Aorta (tissue), 5 donors: ENCODE measurements at places on chromosomes 2 and 18. TPM values are rescaled to one million over a fixed set of nuclear protein-coding genes. Genes with fewer than 3 reads are reported as not detected.
A peak's percentile ranks its signal among the peaks of the same experiment; 100 is the strongest.

HOXD8 gene
- total RNA-seq = 14.4 TPM

CTAGE1 gene
- not detected for total RNA-seq

CYP27C1 gene
- 0.42 TPM for total RNA-seq

UCN gene
- 1.2 TPM for total RNA-seq

ARHGAP28 gene
- total RNA-seq = 8.6 TPM

GTF2A1L gene
- not detected for total RNA-seq

TM4SF20 gene
- not detected for total RNA-seq

POTEC gene
- not detected for total RNA-seq

ACTG2 gene
- 1,843 TPM for total RNA-seq

CD207 gene
- not detected for total RNA-seq

ERBB4 gene
- total RNA-seq = 42.0 TPM

GKN1 gene
- total RNA-seq = not detected

RESP18 gene
- total RNA-seq = not detected

CCDC88A gene
- 92.4 TPM for total RNA-seq

DNA sequence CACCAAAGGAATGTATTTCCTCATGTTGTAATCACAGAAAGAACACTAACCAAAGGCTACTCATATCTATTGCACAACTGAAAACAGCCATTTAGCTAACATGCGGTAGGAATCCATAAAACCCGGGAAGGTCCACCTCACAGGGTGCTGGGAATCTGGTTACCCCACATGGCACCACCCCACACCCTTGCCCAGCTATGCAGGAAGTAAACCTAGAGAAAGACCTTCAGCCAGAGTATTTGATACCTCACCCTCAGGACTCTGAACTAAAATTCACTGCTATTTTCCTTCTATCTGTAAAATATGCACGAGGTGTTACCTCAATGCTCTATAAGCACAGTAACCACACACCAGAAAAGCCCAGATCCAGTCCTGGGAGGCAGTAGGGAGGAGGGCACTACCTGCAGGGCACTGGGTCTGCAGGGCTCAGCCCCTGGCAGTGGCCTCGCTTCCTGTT is 45.8 kb downstream of the PTPN2 start:
- peak; percentile 55 for DNase-seq
- H3K4me1 ChIP-seq = peaks cover 2% of the 10 kb centered on the region
- no peak overlapping the region for H3K4me3 ChIP-seq
- H3K27ac ChIP-seq = peak overlapping the region; percentile 78
- H3K27me3 ChIP-seq = no peaks in the 10 kb centered on the region

DNA sequence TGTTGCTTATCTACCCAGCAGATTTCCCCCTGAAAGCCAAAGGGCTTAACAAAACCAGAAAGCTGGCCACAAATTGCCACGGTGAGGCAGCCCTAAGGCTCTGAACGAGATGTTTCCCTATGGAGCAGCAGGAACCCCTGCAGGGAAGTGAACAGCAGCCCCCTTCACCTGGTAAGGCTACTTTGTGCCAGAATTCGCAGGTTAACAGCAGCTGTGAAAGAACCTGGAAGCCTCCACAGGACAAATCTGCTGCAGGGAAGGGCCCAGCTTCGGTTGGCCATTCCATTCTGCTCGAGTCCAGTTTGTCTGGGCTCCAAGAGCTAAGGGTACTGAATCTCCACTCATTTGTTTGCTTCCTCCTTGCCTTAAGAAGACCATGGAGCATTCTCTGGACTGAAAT is 175.3 kb downstream of the PDE11A start:
- no peaks in the 10 kb centered on the region for H3K4me1 ChIP-seq
- H3K36me3 ChIP-seq = no peaks in the 10 kb centered on the region
- H3K4me3 ChIP-seq = no peak overlapping the region
- no peak overlapping the region for H3K27ac ChIP-seq

GRCh38 chr2:237627441-237628246 is at the start of gene LRRFIP1:
LRRFIP1 (plus strand) TSS chr2:237627587; CDS start chr2:237627645, 58 bp downstream.
- H3K36me3 ChIP-seq = no peaks in the 10 kb centered on the region
- no peak for DNase-seq
- H3K4me1 ChIP-seq = peaks cover under 1% of the 10 kb centered on the region
- peak within 1 kb of the TSS; percentile 89 for H3K27ac ChIP-seq
- H3K27me3 ChIP-seq = no peaks in the 10 kb centered on the region

GRCh38 chr2:20444101-20444992 is 2.5 kb upstream of the RHOB start:
- H3K36me3 ChIP-seq = no peaks in the 10 kb centered on the region
- H3K27me3 ChIP-seq = no peaks in the 10 kb centered on the region
- peak; percentile 71 for DNase-seq
- H3K27ac ChIP-seq = peak overlapping the region; percentile 81
- H3K4me1 ChIP-seq = no peaks in the 10 kb centered on the region

GRCh38 chr2:52365946-52366345 is 1334.0 kb upstream of the NRXN1 start:
- no peak overlapping the region for H3K27ac ChIP-seq
- H3K27me3 ChIP-seq = no peaks in the 10 kb centered on the region
- DNase-seq = no peak
- no peak overlapping the region for H3K4me3 ChIP-seq
- H3K36me3 ChIP-seq = no peaks in the 10 kb centered on the region
- H3K4me1 ChIP-seq = no peaks in the 10 kb centered on the region

DNA sequence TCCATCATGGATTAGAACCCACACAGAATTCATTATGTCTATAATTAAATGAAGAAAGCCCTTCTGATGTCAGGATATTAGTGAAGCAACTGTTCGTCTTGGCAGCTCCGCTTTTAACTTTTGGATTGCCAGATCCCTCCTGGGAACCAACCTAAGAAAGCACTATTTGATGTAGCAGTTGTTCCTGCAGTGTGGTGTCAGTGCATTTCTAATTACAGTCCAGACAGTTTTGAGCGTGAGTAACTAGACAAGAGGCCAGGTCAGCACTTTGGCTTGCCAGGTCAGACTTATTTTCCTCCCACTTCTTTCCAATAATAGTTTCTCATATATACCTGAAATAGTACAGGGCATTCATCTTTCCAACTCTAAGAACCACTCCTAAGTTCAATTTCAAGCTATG is 13.8 kb downstream of the NRXN1 start:
- no peak overlapping the region for H3K4me3 ChIP-seq
- no peaks in the 10 kb centered on the region for H3K36me3 ChIP-seq
- no peaks in the 10 kb centered on the region for H3K4me1 ChIP-seq
- no peak overlapping the region for H3K27ac ChIP-seq
- DNase-seq = no peak

DNA sequence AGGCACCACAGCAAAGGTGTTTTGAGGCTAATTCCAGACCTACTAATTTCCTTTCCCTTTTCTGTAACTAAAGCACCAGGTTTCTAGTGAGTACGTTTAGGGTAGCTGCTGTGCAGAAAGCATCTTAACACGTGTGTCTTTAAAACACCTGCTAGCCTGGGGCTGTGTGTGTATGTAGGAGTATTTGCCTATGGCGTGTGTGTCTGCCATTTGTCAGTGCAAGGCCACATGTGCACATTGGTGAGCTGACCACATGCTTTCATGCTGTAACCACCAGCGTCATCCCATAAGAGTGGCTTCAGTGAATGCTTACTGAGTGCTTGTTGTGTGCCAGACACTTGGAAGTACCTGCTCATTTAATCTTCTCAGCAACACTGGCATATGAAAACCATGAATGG is 241.6 kb downstream of the SEPTIN10 start:
- no peak overlapping the region for H3K4me3 ChIP-seq
- DNase-seq = no peak
- no peaks in the 10 kb centered on the region for H3K4me1 ChIP-seq
- H3K27ac ChIP-seq = no peak overlapping the region
- no peaks in the 10 kb centered on the region for H3K27me3 ChIP-seq
- H3K36me3 ChIP-seq = peaks cover 3% of the 10 kb centered on the region

- H3K4me1 ChIP-seq = no peaks in the 10 kb centered on the region
- H3K4me3 ChIP-seq = no peak overlapping the region
- H3K27me3 ChIP-seq = no peaks in the 10 kb centered on the region
- H3K36me3 ChIP-seq = no peaks in the 10 kb centered on the region
- no peak overlapping the region for H3K27ac ChIP-seq
- DNase-seq = no peak
These were observed 314.1 kb downstream of the STK39 start for GRCh38 chr2:167933097-167933814.

GRCh38 chr2:81542119-81542518 is 1237.6 kb upstream of the LRRTM1 start:
- no peak overlapping the region for H3K4me3 ChIP-seq
- no peaks in the 10 kb centered on the region for H3K4me1 ChIP-seq
- no peak for DNase-seq
- H3K36me3 ChIP-seq = no peaks in the 10 kb centered on the region
- no peaks in the 10 kb centered on the region for H3K27me3 ChIP-seq

- H3K4me1 ChIP-seq = no peaks in the 10 kb centered on the region
- no peaks in the 10 kb centered on the region for H3K27me3 ChIP-seq
These were observed 105.0 kb downstream of the LTBP1 start for GRCh38 chr2:33051586-33052360.

DNA sequence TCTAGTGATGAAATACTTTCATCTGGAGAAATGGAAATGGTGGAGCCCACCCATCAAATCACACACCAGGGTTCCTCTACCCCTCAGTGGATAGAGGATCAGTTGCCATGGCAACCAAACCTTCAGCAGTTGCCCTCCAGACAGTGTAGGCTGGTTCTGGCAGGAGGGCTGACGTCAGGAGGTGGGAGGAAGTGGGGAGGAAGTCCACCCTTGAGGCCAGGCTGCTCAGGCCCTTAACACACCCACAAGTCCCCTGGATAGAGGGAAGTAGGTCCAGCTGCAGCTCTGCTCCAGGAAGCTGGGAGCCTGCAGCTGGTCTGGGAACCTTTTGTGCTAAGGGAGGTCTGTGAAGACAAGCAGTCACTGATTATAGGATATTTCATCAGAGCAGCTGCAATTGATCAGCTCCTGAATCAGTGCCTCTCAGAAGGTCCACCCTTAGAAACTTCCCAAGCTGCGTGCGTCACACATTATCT is 186.6 kb downstream of the MTX2 start:
- H3K4me3 ChIP-seq = no peak overlapping the region
- no peak overlapping the region for H3K27ac ChIP-seq
- H3K36me3 ChIP-seq = no peaks in the 10 kb centered on the region
- DNase-seq = peak; percentile 41

DNA sequence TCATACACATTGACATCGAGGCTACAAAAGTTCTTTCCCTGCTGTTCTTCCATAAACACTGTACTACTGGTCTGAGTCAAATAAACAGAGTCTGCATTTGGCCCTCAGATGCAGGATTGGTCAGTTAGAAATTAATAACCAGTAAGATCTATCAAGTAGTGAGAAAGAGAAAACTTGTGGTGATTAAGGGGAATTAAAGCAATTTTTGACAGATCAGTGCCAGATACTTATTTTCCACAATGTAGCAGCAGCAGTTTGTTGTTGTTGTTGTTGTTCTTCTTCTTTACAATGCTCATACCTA is 85.0 kb downstream of the IKZF2 start:
- no peak for DNase-seq
- no peaks in the 10 kb centered on the region for H3K4me1 ChIP-seq
- no peak overlapping the region for H3K27ac ChIP-seq
- H3K36me3 ChIP-seq = no peaks in the 10 kb centered on the region
- H3K27me3 ChIP-seq = no peaks in the 10 kb centered on the region
- H3K4me3 ChIP-seq = no peak overlapping the region

GRCh38 chr2:88880441-88880953 is 189.0 kb downstream of the RPIA start:
- DNase-seq = no peak
- H3K4me3 ChIP-seq = no peak overlapping the region
- no peaks in the 10 kb centered on the region for H3K27me3 ChIP-seq
- H3K27ac ChIP-seq = no peak overlapping the region

- no peaks in the 10 kb centered on the region for H3K4me1 ChIP-seq
- no peak for DNase-seq
- H3K27me3 ChIP-seq = no peaks in the 10 kb centered on the region
- H3K36me3 ChIP-seq = no peaks in the 10 kb centered on the region
- H3K27ac ChIP-seq = no peak overlapping the region
- H3K4me3 ChIP-seq = no peak overlapping the region
These were observed 121.8 kb downstream of the PMAIP1 start for GRCh38 chr18:60021556-60021955.

DNA sequence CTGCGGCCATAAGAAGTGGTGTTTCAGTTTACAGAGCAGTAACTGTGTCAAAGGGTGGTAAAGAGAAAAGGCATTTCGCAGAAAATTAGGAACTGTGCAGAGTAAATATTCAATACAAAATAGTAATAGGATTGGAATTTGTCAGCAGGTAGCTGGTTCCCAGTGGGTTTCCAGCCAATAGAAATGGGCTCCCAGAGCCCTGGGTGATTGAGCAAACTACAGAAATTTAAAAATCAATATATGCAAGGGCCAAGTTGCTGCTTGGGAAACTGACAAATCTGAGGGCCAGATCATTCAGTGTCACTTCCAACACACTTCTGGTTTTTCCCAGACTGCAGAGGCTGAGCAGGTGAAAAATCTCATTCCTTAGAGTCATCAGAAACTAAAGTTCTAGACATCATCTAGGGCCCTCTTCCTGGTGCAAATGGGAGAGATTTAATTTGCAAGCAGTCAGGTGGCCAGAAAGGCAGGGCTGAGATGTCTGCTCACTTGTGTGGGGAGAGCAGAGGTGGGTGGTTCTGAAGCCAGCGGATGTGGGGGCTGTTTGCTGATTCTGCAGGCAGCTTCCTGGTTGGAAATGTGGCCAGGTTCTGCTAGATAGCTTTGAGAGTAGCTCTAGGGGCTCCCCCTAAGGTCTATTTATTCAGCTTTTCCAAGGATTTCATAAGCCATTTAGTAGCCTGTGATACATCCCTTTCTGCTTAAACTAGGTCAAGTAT is 182.4 kb downstream of the NCK2 start:
- no peaks in the 10 kb centered on the region for H3K4me1 ChIP-seq
- no peak overlapping the region for H3K27ac ChIP-seq
- DNase-seq = peak; percentile 40
- no peaks in the 10 kb centered on the region for H3K36me3 ChIP-seq

- no peak overlapping the region for H3K4me3 ChIP-seq
- H3K27me3 ChIP-seq = peaks cover 2% of the 10 kb centered on the region
- no peak for DNase-seq
- no peaks in the 10 kb centered on the region for H3K36me3 ChIP-seq
- no peaks in the 10 kb centered on the region for H3K4me1 ChIP-seq
These were observed 66.0 kb upstream of the PMAIP1 start for GRCh38 chr18:59833785-59834184.

- no peaks in the 10 kb centered on the region for H3K36me3 ChIP-seq
- H3K4me1 ChIP-seq = no peaks in the 10 kb centered on the region
- no peak for DNase-seq
These were observed 171.3 kb downstream of the ARHGAP15 start for GRCh38 chr2:143300536-143300935.

DNA sequence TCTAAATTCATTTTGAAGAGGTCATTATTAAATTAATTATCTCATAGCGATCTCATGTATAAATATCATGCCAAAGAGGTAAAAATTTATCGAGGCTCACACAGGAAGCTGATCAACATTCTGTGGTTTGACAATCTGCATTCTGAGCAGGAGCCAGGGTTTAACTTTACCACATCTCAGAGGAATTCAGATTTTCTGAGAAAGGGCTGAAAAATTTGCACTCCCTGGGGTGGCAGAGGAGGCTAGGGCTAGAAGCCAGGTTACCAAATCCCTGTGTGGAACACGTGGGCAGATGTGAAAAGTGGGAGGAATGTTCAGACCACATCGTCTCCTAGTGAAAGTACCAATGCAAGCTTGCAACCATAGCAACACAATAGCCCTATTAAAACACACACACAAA is 63.5 kb upstream of the CTLA4 start:
- no peak overlapping the region for H3K27ac ChIP-seq
- no peaks in the 10 kb centered on the region for H3K27me3 ChIP-seq
- H3K36me3 ChIP-seq = no peaks in the 10 kb centered on the region
- no peak overlapping the region for H3K4me3 ChIP-seq
